ENCODE measurements at places on chromosomes 2 and 18.

GRCh38 chr18:35422237-35422636, 45.1 kb upstream of the ZNF396 start:
- no peak for DNase-seq

- no peak for DNase-seq
These were observed 86.2 kb downstream of the CRIM1 start for GRCh38 chr2:36441816-36442215.

DNA sequence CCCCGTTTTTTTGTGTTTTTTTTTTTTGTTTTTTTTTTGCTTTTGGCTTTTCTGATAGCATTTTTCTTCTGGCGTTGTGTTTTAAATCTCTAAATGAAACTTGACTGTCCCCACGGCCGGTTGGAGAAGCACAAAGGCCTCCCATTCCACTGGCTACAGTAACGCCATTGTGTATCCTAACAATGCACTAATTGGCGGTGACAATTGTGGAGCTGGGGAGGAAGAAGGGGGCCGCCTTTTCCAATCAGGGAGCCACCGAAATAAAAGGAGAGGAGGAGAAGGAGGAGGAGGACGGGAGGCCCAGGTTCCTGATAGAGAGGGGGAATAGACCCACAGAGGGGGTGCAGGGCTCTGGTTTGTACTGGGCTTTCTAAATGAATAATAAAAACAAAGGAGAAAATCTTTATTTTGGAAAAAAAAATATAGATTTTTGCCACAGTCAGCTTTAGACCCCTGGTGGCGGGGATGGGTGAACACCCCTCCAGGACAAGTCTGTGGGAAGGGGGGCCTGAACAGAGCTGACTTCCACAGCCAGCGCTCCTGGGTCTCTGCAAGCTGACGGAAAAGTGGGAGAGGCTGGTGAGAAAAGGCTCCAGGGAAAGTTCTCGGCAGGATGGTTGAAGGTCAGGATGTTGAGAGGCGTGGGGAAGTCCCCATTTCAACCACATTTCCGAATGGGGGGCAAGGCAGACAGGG, 43.7 kb upstream of the FZD5 start:
- DNase-seq: no peak

DNA sequence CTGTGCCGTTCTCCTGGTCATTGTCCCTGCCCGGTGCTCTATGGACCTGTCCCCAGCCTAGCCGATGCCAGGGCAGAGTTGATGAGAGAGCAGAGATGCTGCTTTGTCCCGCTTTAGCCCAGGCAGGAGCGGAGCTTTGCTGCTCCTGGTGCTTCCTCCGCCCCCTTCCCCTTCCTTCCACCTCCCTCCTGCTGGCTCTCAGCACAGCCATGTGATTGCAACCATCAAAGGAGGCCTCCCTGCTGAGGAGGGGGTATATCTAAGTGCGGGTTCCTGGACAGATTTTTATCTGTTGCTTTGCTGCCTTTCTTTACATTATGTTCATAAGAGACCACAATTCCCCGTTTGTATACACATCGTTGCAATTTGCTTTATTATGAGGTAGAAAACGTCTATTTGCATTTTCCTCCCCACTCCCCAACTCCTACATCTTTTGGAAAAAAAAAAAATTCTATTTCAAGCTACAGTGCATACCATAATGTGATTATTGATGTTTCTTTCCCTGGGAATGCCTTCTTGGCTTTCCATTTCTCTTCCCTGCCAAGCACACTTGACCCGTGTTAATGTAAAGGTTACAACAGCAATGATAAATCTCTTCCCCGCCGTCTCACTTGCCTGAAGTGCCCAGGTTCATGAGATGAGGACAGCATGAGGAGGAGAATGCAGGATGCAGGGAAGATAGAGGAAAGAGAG, 25.4 kb downstream of the ALPK2 start:
- no peak for DNase-seq

GRCh38 chr2:53884883-53885282, 25.1 kb upstream of the GPR75 start:
- DNase-seq: no peak

DNA sequence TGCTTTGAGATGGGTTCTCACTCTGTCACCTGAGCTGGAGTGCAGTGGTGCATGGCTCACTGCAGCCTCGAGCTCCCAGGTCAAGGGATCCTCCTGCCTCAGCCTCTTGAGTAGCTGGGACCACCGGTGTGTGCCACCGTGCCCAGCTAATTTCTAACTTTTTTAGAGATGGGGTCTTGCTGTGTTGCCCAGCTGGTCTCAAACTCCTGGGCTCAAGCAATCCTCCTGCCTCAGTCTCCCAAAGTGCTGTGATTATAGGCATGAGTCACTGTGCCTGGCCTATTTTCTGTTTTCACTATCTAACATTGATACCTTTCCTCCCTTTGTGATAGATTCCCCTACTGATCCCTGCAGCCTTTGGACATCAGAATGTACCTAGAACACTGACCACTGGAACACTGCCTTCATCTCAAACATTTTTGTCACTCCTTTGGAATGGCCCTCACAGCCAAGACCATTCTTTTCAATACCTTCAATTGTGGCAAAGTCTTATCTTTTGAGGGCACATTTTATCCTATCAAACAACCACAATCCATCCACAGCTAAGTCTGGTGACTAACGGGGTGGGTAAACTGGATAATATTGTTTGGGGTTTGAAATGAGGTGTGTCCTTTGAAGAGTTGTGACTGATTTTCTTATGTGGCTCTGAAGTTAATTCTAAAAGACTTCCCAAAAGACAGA, 43.7 kb downstream of the EPAS1 start:
- no peak for DNase-seq

GRCh38 chr2:74922592-74923227, 35.7 kb upstream of the POLE4 start:
- DNase-seq: no peak

DNA sequence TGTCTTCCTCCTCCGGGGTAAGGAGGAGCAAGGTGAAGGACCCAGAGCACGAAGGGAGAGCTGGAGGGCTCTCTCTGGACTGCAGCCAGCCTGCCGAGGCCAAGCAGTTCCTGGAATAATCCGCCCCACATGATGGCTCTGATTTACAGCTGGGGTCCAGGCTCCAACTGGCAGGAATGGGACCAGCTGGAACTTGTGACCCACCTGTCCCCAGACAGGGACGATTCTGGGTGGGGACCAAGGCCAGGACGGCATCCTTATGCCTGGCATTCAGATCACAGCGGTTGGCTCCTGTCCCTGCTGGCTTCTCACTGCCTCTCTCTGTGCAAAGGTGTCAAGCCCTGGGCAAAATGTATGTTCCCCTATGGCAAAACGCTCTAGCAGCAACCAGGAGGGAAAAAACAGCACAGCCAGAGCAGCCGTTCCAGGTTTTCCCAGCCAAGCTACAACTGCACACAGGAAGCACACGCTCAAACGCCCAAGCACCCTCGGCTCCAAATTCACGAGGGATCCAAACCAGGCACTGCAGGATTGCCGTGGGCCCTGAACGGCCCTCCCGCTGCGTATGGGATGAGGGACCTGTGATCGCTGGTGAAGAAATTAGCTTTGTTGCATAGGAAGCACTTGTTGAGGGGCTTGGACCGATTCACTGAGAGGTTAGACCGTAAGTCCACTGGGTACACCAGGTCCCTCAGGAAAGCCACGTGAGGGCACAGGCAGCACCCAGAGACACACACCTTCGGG, 35.8 kb downstream of the FAM178B start:
- DNase-seq: no peak

GRCh38 chr2:123864416-123864815, 160.7 kb upstream of the CNTNAP5 start:
- no peak for DNase-seq

All from stimulated activated CD4-positive, alpha-beta T cell treated with anti-CD3 and anti-CD28 coated beads, TNF-alpha, amount 100 ng/mL, for 48 hours (primary cell).